Activated T-cell treated with anti-CD3 and anti-CD28 coated beads, Interleukin-2, amount 50 U/mL, for 1 hour (primary cell): ENCODE measurements at places on chromosomes 1 and 21.

GRCh38 chr1:13456904-13457532 lies 46.8 kb downstream of the PRAMEF20 start:
- DNase-seq: no peak

DNA sequence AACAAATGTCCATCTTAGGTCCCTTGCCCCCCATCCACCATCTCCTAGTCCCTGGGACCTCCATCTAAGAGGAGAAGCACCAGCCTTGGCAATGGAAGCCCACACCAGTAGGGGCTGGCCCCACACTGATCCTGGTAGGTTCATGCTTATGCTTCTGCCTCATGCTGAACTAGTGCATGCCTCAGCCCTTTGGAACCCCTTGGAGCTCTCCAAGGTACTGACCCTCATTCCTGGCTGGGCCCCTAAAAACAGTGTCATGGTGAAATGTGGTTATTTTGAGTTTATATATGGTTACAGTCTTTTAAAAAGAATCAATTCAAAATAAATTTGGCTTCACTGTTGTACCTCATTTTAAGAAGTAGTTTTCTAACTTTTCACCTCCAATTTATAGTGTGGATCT lies 108.3 kb downstream of the HIVEP3 start:
- DNase-seq: peak; percentile 35

DNA sequence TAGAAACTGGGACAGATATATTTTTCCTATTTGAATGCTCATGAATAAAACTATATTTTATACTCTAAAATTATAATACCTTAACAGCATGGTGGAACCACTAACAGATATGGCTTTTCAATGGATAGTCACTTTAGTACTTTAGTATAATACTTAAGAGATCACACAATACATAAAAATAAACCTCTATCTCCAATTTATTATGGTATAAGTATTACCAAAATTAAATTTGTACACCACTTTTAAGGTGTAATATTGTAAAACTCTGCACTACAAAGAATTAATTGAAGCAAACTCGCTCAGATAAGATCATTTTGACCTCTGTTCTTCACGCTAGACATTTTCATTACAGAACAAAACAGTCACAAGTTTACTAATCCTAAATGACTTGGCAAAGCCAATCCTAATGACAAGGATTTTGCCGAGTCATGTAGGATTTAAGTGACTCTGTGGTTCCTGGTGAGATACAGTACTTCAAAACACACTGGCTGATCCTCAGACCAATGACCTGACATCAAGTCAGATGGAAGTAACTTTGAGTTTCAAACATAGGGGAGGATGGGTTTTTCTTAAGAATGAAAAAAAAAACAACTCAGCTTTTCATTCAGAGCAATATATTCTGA lies 200.6 kb downstream of the SMYD3 start:
- no peak for DNase-seq

DNA sequence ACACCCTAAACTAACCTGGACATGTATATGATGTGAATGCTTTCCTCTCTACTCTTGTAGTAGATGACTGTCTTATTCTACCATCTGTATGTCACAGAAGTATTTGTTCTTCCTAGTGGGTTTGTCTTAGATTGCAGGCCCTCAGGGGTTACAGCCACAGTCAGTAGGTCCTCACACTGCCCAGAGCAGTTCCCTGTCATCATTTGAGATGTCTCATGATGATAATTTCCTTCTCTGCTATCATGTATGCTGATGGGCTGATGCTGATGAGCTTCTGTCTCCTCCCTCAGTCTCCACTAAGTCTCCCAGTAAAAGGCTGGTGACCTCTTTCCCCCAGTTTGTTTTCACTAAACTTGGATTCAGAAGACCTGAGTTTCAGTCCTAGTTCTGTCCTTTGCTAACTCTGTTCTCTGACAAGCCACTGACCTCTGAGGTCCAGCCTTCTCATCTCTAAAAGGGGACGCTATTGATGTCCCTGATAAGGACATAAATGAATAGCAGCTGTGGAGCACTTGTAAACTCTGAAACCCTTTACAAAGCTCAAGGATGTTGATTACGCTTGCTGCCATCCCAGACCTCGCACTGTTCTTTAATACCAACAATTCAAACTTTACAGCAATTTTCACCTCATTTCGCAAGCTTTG lies 3.1 kb upstream of the ETV3 start:
- DNase-seq: no peak

DNA sequence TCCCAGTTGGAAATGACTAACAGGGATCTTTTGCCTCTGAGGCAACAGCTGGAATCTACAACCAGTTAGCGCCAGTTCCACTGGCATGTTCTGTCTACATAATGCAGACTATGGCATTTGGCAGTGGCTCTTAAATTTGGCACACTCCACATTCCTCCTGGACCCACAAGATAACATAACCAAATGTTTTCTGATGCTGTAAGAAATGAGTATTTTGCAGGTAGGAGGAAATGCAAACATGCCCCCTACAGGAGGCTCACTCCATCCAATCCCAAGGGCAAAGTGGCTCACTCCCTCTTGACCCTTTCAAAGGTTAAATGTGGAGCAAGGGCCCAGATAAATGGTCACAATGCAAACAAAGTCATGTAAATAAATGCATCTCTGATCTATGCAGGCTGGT lies 129.2 kb upstream of the PROX1 start:
- DNase-seq: no peak

DNA sequence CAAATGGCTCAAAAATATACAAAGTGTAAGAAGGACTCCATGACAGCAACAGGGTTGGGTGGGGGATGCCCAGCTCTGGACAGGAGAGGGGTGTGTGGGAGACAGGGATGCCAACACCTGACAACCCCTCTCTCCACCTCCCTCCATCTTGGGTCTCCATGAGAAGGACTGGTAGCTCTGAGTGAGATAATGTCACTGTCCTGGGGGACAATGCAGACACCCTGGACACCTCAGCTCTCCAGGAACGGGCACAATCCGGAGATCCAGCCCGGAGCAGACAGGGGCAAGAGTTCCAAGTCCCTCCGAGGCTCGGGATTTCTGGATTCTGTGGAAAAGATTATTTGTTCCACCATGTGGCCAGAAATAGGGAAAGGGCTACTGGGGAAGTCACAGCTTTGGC lies 122.5 kb downstream of the GLIS1 start:
- peak; percentile 7 for DNase-seq

- DNase-seq: no peak
Measured at GRCh38 chr21:37527103-37527502, 160.5 kb downstream of the DYRK1A start.

- no peak for DNase-seq
Measured at GRCh38 chr1:116172666-116173065, 61.5 kb downstream of the MAB21L3 start.

GRCh38 chr1:231913493-231913892 lies 286.9 kb downstream of the DISC1 start:
- DNase-seq: no peak

DNA sequence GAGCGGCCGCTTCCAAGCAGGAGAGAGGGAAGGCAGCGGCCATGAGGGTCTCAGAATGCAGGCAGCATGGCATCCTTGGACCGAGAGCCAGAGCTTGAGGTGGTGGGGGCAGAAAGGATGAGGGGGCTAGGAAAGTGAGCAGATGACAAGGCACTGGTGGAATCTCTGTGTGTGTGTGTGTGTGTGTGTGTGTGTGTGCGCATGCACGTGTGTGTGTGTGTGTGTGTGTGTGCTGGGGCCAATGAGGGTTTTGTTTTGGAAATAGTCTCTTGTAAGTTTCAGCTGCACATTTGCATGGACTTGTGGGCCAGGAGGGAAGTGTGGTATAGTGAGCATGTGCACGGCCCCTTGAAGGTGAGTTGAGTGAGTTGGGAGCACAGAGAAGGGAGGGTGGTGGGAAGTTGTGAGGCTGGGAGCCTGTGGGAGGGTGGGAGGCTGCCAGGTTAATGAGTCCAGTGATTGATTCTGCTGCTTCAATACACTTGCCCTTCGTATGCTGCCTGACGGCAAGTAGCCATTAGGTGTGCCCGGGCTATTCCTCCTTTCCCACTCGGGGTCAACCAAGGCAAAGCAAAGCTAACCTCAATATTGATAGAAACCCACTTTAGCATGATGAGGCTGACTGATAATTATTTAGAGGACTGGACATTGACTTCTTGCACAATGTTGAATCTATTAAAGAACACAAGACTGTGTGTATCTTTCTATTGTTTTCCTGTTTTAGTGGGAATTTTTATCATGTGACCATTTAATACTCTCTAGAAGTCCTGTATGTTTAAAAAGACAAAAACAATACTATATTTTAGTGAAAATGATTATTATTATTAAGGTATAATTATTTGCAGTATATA lies 80.3 kb downstream of the PROX1 start:
- no peak for DNase-seq

DNA sequence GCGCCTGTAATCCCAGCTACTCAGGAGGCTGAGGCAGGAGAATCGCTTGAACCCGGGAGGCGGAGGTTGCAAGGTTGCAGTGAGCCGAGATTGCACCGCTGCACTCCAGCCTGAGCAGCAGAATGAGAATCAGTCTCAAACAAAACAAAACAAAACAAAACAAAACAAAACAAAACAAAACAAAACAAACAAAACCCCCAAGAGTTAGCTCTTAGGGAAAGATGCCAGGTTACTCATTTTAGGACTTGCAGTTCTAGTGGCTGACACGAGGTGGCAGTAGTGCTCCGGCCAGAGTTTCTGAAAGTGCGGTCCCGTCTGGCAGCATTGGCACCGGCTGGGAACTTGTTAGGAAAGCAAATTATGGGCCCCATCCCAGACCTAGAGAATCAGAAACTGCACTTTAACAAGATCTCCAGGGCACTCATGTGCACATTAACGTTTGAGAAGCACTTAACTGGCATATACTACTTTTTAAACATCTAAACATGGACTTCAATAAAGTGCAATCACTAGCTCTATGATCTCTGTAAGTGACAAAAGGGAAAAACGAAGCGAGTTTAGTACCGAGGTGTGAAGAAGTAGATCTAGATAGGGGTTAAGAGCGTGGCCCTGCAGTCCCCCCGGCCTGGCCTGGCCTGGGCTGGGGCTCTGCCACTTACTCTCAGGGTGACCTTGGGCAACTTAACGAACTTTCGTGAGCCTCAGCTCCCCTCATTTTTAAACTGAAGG lies 41.9 kb upstream of the TNFRSF1B start:
- DNase-seq: peak; percentile 85

DNA sequence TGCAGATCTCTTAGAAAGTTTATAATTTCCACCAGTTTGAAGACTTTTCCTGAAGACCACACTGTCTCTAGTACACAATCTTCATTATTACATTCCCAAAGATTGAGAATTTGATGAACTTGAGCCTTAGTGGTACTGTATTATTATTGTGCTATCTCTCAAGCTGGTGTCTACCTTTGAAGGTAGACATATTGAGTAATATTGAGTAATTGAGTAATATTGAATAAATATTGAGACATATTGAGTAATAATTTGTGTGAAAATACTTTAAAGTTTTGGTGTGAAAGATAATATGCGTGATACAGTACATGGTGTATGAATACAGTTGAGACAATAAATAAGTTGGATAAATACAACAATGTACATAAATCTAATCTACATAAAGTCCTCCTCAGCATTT lies 613.1 kb upstream of the ADGRL2 start:
- DNase-seq: no peak

- DNase-seq: no peak
Measured at GRCh38 chr1:94901841-94902240, 25.1 kb downstream of the CNN3 start.

GRCh38 chr1:161082996-161083747 lies 6.2 kb downstream of the NECTIN4 start:
- DNase-seq: no peak

DNA sequence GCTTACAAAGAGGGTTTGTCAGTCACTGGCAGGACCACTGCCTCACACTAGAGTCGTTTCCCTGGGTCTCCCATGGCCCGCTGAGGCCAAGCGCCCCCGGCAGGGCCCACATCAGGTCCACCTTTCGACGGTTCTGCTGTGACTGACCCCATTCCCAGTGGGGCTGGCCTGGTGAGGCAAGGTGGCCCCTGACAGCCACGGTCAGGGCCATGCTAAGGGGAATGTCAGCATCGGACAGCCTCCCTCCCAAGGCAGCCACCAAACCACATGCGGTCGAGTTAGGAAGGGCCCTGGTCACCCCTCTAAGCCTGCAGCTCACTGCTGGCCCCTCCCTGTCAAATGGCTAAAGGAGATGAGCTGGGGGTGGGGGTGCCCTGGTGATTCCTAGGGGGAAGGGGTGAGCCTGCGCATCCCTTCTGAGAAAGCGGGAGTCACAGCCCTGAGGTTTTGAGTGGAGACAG lies 2.9 kb upstream of the KIF17 start:
- DNase-seq: peak; percentile 2

DNA sequence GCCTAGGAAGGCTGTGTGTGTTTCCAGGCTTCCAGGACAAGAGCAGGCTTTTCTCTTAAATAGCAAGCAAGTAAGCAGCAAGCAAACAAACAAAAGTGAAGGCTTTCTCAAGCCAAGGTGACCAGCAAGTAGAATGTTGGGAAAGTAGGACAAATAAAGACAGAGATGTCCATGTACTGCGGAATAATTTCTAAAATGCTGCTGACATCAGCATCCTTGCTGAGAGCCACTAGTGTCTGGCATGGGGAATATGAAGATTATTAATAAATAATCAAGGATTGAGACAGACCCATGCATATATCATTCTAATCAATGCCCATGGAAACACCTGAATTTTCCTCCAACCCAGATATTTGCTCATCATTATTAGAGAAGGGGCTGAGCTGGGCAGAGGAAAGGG lies 6.4 kb upstream of the DYRK3 start:
- no peak for DNase-seq

DNA sequence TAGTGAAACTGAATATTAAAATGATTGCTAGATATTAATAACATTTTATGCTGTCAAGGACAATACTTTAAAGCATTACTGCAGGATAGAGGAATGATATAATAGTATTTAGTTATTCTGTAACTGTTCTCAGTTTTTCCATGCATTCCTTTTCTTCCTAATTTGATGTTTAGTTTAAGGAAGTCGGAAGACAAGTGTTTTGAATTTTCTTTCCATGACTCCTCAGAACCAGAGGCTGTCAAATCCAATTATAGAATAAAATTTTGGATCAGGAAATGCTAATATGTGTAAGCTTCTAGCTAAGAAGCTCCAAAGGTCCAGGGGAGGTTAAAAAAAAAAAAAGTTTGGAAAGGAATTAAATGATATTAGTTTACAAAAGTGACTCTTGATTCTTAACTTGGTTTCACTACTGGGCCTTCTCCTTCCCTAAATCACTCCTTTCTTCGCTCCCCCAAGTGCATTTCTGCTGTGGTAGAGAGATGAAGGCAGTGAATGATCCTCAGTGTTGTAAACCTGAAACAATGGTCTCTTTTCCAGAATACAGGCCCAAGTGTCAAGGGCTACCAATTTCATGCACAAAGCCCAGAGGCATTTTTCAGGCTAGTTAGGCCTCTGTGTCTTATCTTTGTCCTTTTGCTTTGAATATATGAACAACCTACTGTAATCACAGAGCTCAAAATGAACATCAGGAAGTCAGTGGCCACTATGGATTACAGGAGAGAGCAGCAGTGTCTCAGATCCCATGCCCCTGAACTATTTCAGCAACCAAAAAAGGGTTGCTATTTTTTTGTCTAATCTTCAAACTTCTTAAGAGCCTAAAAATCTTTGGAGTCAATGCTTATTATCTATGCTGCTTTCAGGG lies 6.2 kb downstream of the ADSS2 start:
- no peak for DNase-seq

GRCh38 chr1:94026619-94027380 lies 94.1 kb downstream of the ABCA4 start:
- no peak for DNase-seq

- DNase-seq: no peak
Measured at GRCh38 chr1:112307930-112308591, 88.0 kb upstream of the CTTNBP2NL start.
